ENCODE measurements at places on chromosomes 5 and 9. TPM values are rescaled to one million over a fixed set of nuclear protein-coding genes. Genes with fewer than 3 reads are reported as not detected.

- no peak for DNase-seq
Observed at GRCh38 chr5:39256477-39257235, 37.3 kb upstream of the FYB1 start.

DNA sequence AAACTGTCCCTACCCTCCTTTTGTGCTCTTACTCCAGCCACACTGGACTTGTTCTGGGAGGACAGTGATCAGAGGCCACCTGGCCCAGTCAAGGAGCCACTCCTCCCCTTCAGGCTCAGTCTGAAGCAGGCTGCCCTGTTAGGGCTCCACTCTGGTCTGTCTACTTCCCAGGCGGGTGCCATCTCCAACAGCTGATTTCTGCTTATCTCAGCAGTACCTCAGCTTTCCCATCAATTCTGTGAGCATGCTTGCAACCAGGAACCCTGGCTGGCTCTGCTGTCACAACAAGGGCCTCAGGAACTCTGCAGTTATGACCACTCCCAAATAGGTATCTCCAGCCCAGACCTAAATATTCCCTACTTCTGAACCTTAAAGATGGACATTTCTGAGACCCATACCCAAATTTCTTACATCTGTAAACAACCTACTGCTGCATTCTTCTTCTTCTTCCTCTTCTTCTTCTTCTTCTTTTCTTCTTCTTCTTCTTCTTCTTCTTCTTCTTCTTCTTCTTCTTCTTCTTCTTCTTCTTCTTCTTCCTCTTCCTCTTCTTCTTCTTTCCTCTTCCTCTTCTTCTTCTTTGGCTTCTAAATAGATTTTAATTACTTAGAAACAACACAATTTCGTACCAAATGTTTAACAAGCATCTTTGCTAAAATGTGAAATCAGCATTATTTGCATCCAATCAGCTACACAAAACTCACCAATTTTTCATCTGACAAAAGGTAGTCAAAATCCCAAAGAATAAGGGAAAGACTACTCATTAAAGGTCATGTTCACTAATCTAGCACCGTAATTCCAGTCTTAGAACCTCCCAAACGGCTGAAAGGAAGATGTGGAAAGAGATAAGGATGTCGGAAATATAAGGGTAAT, 13.6 kb upstream of the SLC22A4 start:
- DNase-seq, result no peak

GRCh38 chr9:124839612-124840299, 13.5 kb upstream of the WDR38 start:
- DNase-seq, result no peak

- DNase-seq, result no peak
Observed at GRCh38 chr5:91252916-91253315, 130.2 kb downstream of the ARRDC3 start.

- no peak for DNase-seq
Observed at GRCh38 chr5:154284433-154284832, 93.9 kb downstream of the GALNT10 start.

- DNase-seq, result no peak
Observed at GRCh38 chr9:3628239-3628638, 102.4 kb upstream of the RFX3 start.

DNA sequence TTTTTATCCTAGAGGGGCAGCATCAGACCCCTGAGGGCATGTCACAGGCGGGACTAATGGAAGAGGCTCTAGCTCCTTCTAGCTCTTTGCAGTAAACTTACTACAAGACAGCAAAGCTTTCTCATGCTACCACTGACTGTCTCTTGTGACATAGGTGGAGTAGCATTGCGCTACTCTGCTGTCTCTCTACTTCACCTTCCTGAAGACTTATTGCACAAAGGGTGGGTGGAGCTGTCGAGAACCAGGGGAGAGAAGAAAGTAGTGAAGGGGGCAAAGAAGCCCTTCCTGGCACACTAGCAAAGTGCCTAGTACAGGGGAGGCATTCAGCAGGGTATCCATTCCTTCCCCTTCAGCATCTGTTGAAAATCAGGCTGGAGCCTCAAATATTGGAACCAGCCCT, 36.1 kb upstream of the NEK6 start:
- no peak for DNase-seq

- no peak for DNase-seq
Observed at GRCh38 chr5:17370651-17371050, 127.4 kb upstream of the TAF11L2 start.

- DNase-seq, result no peak
Observed at GRCh38 chr9:10911373-10911772, 298.6 kb upstream of the PTPRD start.

- DNase-seq, result no peak
Observed at GRCh38 chr5:176559683-176560082, 10.5 kb downstream of the CDHR2 start.

GRCh38 chr9:126852086-126852688, 8.3 kb upstream of the ZBTB34 start:
- DNase-seq, result no peak

Gene DNAI1
- 1.7 TPM for polyA plus RNA-seq

DNA sequence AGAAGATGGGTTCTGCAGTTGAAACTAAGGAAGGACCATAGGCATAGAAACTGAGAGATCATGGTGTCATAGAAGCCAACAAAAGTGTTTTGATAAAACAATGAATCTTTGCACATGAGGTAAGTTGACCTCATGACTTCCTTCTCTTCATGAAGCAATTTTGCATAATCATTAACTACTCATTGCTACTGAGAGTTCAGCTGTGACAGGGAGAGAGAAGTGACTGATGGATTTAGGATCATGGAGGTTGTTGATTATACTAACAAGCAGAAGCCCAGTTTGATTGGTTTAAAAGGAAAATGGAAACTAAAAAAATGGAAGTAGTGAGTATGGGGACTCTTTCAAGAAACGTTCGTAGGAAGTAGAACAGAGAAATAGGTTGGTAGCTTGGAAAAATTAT, 51.2 kb downstream of the PARP8 start:
- DNase-seq, result no peak

GRCh38 chr9:127049044-127049443, 73.4 kb downstream of the ANGPTL2 start:
- DNase-seq, result no peak

DNA sequence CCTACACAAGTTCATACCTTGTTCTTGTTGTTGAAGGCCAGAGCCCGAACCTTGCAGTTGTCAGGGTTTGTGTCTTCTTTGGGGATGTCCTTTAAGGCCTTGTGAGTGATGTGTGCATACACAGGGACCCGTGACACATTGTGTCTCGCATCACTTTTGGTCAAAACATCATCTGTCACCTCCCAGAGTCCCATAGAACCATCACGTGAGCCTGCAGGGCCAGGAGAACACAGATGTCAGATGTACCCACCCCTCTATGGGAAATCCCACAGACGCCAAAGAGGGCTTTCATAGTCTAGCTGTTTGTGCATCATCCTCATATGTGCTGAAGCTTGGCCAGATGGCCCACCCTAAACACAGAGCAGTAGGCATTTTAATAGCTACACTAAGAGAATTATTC, 28.2 kb downstream of the DCAF12 start:
- no peak for DNase-seq

Gene LCP2
- polyA plus RNA-seq, result 2.6 TPM

Gene MLANA
- polyA plus RNA-seq, result not detected

DNA sequence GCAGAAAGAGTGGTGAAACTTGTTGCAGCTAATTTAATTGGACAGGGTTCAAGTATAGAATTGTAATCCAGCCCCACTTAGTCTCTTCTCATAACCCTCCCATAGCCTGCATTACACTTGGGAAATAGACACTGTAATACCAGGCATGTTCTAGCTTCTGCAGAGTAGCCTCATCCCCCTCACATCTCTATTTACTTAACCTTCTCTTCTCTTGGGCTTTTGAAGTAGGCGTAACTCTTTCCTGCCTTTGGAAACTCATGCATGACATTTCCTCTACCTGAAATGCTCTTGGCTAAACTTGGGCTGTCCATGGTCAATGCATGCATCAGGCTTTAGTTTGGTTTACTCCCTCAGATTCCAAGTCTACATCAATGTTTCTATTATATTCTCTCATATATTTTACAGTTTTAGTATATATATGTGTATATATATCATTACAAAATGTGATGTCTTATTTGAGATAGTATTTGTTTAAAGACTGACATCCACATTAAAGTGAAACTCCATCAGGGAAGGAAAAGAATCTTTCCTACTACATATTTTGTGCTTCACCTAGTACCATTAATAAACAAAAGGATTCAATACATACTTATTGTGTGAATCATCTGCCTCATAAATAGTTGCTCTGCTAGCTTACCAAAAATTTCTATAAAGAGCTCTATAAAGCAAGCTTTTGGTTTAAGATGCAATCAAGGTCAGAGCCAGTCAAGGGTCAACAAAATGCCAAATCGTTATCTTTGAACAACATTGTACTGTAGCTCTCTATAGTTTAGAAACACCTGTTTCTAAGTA, 1158.0 kb downstream of the MAT2B start:
- no peak for DNase-seq

Gene PCDHGB4
- 0.73 TPM for polyA plus RNA-seq

GRCh38 chr9:131476777-131477345, 25.9 kb upstream of the POMT1 start:
- DNase-seq, result no peak

Gene SIL1
- 25.8 TPM for polyA plus RNA-seq

DNA sequence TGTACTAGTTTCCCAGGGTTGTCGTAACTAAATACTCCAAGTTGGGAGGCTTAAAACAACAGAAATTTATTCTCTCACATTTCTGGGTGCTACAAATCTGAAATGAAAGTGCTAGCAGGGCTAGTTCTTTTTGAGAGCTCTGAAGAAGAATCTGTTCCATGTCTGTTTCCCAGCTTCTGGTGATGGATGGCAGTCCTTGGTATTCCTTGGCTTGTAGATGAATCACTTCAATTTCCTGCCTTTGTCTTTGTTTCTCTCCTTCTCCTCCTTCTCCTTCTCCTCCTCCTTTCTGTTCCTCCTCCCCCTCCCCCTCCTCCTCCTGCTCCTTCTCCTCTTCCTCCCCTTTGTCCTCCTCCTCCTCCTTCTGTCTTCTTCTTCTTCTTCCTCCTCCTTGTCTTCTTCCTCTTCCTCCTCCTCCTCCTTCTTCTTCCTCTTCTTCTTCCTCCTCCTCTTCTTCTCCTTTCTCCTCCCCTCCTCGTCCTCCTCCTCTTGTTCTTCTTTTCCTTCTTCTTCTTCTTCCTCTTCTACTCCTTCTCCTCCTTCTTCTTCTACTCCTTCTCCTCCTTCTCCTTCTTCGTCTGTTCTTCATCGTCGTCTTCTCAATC, 104.7 kb upstream of the ANKRD55 start:
- DNase-seq, result no peak

GRCh38 chr9:22148876-22149637, 140.0 kb upstream of the CDKN2B start:
- DNase-seq, result no peak

- DNase-seq, result no peak
Observed at GRCh38 chr5:95861221-95861863, 38.8 kb upstream of the GLRX start.

GRCh38 chr9:134626571-134627416, 14.8 kb upstream of the COL5A1 start:
- DNase-seq, result no peak

- no peak for DNase-seq
Observed at GRCh38 chr5:120507197-120507596, 43.1 kb downstream of the PRR16 start.

Gene STC2
- polyA plus RNA-seq, result 9.1 TPM

DNA sequence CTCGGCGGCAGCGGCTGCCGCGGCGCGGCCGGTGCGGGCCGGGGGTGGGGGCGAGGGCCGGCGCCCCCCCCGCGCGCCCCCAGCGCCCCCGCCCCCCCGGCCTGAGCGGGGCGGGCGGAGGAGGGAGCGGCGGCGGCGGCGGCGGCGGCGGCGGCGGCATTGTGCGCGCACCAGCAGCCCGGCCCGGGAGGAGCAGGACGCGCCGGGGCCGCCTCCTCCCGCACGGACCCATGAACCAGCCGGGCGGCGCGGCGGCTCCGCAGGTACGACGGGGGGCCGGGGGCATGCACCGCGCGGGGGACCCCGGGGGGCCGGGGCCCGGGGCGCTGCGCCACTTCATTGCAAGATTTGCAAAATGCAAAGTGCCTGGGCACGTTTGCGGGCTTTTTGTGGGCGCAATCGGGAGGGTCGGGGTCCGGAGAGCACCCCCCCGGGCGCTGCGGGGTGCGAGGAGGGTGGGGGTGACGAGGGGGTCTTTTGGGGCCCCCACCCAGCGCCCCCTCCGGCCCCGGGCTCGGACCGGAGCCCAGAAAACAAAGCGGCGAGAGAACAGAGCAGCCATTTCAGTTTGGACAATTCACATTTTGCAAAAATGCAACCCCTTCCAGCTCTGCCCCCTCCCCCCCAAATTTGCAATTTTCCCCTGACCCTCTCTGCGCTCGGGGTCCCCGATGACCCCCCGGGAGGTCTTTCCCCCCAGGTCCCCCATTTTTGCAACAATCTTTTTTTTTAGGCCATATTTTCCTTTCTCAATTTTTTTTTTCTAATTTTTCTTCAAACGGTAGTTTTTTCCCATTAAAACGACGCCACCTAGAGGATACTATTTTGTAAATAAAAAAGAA, at the start of gene ZNF618:
Gene ZNF618 (plus strand): TSS at position 159 of the 842 bp plus-strand sequence. CDS start 72 bp downstream, at position 231.
- DNase-seq, result peak; percentile 37

- no peak for DNase-seq
Observed at GRCh38 chr5:37182667-37183066, 66.5 kb downstream of the CPLANE1 start.

Gene NIM1K
- polyA plus RNA-seq, result 3.3 TPM

DNA sequence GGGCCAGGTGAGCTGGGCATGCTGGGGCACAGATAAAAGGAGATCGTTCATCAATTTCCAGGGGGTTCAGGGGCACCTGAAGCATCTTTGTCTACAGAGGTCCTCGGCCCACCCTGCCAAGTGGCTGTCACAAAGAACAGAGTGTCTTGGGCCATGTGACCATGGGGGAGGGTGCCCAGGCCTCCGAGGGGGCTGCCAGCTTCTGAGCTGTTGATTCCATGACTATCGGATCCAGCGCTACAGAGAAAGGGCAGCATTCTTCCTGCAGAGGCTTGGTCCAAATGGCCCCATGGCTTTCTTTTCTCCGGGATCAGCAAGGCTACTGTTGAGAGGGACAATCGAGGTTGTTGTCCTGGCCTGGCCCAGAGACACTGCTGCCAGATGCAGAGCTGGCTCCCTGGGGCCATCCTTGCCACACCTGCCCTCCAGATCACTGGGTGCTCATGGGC, 289.2 kb downstream of the ZSWIM6 start:
- DNase-seq, result peak; percentile 58

DNA sequence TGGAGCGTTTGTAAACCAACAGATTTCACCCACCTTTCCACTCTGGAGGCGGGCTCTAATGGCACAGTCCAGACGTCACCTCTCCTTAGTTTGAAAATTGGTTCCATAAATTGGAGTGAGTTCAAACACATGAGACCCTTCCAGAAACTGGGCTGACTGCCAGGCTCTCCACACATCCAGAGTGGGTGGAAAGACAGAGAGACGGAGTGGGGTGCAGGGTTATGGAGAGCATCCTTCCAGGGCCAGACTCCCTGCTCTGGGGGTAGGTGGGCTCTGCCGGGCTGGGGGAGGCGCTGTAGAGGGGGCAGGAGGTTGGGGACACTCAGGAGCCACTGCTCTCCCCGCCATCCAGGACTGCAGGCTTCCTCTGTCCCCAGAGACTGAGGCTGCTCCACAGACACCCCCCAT, 104.7 kb upstream of the PHYKPL start:
- peak; percentile 27 for DNase-seq

Gene CSNK1G3
- 3.6 TPM for polyA plus RNA-seq
